NCI-H774 (cell line): ENCODE measurements at places on chromosomes 5 and 9.

- no peak for DNase-seq
Observed at GRCh38 chr9:94490465-94490864, 64.4 kb upstream of the PCAT7 start.

GRCh38 chr5:132055441-132055807, 5.0 kb upstream of the IL3 start:
- DNase-seq: no peak

DNA sequence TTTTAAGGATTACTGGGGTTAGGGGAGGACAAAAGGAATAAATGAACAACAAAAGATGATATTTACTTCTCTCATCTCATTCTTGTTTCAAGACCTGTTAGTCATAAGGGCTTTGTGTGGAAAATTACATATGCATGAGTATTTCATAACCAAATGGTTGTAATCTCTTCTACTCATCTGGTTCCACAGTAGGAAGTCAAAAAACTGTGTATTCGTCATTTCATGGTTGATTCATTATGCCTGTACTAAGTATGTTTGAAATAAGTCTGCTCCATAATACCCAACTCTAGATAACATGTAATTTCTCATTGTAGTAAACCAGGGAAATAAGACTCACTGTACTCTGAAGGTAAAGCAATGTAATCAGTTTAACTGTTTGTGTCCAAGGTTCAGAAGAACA, 212.9 kb downstream of the ARRDC3 start:
- no peak for DNase-seq

DNA sequence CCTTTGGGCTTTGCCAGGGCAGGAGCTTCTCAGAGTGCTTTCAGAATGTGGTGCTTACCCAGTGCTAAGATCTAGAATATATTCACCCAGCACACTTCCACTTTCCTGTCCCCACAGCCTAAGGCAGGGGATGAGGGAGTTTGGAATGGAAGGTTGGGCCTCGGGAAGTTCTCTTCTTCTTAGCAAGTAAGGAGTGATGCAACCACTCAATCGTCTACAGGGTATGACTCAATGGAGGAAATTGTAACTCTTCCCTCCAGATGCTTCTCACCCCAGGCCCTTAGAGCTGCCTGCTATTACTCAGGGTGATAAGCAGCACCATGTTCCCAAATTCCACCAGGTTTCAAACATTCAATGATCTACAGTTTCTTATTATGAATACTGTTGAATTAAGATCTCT, 30.8 kb upstream of the AGGF1 start:
- DNase-seq: no peak

DNA sequence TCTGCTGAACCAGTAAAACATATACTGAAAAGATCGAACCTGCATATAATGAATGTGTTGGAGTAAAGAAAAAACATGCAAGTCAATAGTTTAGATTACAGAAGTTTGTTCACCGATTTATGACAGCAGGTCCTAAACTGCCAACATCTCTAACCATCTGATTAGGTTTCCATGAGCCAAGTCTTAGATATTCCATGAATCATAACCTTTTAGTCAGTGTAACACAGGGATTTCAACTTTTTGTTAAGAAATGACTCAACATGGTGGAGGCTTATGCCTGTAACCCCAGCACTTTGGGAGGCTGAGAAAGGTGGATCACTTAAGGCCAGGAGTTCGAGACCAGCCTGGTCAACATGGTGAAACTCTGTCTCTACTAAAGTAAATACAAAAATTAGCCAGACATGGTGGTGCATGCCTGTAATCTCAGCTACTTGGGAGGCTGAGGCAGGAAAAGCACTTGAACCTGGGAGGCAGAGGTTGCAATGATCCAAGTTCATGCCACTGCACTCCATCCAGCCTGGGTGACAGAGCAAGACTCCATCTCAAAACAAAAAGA, 38.7 kb downstream of the APC start:
- no peak for DNase-seq

- DNase-seq: no peak
Observed at GRCh38 chr5:135386886-135387628, 12.0 kb downstream of the MACROH2A1 start.

- no peak for DNase-seq
Observed at GRCh38 chr5:76351577-76351976, 51.5 kb upstream of the IQGAP2 start.
